ENCODE measurements at places on chromosomes 13 and 19.
A peak's percentile ranks its signal among the peaks of the same experiment; 100 is the strongest.

DNA sequence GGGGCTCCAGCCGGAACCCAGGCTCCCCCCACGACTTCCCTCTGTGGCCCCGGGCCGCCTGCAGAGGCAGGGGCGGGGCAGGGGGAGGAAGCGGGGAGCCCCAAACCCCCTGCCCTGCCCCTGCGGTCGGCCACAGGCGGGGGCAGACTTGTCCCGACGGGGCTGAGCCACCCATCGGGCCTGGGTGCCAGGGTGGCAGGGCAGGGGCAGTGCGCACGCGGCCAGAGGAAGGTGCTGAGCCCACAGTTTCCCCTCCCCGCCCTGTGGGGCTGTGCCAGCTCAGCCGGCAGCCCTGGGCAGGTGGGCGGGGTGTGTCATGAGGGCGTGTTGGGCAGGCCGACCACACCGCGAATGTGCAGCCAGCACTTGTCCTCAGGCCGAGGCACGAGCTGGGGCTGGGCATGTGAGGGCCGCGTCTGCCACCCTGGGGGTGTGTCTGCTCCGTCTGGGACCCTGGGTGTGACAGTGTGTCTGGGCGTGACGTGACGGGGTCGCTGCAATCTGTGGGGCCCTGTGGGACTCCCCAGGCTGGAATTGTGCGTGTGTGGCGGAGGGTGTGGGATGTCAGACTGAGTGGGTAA is 17.7 kb downstream of the CCDC97 start:
- no peak for DNase-seq

DNA sequence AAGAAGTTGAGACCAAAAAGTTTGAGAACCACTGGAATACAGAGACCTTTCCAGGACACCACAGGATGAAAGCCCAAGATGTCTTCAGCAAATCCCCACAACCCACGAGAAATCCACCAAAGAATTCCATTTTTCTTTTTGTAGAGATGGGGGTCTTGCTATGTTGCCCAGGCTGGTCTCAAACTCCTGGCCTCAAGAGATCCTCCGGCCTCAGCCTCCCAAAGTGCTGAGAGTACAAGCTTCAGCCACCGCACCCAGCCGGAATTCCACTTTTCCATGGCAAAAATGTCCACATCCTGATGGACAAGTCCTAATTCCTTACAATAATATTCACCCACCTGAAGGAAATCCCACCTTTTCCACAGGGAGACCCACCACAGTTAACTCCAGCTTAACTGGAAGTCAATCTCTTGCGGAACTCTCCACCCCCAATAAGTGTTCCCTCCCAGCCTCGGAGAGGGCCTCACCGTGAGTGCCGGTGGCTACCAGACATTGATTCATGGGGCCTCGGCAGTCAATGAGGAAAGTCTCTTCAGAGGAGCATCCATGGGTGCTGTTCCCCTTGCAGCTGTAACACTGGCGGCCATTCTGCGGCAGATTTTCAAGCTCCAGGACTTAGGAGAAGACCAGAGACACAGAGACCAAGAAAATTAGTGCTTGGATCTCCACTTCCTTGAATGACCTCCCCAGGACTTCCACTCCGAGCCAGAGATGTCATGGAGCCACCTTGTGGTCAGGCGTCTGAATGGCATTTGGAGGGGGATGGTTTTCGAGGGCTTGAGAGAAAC is 12.3 kb upstream of the CADM4 start:
- DNase-seq, result no peak

GRCh38 chr13:99516153-99516929 is 15.1 kb downstream of the TM9SF2 start:
- DNase-seq, result no peak

GRCh38 chr19:13530720-13531119 is 24.4 kb upstream of the CACNA1A start:
- DNase-seq, result no peak

DNA sequence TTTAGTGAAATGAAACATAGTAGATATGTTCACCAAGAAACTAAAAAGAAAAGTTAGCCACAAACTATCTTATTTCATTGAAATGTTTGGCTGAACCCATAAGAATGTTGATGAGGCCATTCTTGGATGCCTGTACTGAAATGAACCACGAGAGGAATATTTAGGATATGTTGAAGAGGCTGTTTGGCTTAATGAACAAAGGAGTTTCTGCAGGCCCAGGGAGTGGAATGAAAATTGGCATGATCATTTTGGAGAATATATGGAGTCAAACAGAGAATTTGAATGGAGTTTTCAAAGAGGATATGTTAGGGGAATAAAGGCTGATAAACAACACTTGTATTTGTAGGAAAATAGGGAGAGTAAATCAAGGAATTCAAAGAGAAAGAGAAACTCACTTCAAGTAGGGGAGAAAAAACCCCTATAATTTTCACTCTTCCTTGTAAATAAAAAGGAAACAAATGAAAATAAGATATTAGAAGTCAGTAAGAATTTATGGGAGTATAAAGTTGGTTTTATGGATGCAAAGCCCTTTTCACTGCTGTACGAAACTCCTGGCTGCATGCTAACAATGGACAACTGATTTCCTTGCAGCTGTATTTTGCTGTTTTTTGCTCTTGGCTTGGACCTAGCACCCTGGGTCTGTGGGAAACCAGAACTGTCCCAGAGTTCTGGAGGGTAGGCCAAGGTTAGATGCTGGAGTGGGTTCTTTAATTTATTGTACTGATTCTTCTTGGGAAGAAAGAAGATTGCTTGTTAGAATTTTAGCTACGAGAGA is 36.5 kb downstream of the KL start:
- peak; percentile 18 for DNase-seq

DNA sequence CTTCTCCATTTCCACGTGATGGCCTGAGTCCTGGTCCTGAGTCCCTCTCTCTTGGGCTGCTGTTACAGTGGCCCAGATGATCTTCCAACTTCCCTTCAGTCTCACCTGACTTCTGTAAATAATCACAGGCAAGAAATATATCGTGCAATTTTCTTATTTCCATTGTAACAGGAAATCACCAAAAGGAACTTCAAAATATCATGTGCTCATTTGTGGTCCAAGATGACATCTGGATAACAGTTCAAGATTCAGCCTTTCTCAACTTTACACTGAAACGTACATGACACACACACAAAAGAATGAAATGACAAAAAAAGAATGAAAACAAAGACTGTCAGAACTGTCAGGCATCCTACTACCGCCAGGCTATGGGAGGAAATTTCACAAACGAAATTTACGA is 22.0 kb upstream of the RAP2A start:
- no peak for DNase-seq

- no peak for DNase-seq
Observed at GRCh38 chr13:98141509-98142379, 1.1 kb upstream of the FARP1 start.

DNA sequence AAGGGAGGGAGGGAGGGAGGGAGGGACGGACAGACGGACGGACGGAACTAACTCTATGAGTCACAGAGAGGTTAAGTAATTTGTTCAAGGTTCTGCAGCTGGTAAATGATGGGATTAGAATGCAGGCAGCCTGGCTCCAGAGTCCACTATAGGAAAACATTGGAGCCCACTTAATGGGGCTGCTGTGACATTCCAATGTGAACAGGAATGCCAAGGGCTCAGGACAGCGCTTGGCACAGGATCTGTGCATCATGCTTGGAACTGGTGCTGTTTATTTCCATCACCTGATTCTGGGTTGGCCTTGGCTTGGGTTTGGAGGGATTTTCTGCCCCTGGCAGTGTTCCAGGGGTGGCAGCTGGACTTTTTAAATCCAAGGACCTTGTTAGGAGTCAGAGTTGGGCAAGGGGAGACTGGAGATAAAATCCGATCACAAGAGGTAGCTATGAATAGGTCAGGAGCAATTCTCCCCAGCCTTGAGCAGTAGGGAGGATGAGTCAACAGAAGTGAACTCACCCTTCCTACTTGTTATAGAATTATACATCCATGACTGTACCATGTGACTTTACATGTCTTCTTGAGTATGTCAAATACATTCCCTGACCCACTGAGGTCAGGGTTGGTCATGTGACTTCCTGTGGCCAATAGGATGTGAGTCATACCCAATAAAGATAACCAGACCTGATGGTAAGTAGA is 7.8 kb upstream of the HIF3A start:
- DNase-seq, result peak; percentile 10

- no peak for DNase-seq
Observed at GRCh38 chr19:10636304-10636972, 11.1 kb downstream of the SLC44A2 start.

GRCh38 chr13:33108620-33109019 is 92.4 kb downstream of the KL start:
- DNase-seq, result no peak

- no peak for DNase-seq
Observed at GRCh38 chr19:3409346-3410064, 43.1 kb downstream of the NFIC start.

DNA sequence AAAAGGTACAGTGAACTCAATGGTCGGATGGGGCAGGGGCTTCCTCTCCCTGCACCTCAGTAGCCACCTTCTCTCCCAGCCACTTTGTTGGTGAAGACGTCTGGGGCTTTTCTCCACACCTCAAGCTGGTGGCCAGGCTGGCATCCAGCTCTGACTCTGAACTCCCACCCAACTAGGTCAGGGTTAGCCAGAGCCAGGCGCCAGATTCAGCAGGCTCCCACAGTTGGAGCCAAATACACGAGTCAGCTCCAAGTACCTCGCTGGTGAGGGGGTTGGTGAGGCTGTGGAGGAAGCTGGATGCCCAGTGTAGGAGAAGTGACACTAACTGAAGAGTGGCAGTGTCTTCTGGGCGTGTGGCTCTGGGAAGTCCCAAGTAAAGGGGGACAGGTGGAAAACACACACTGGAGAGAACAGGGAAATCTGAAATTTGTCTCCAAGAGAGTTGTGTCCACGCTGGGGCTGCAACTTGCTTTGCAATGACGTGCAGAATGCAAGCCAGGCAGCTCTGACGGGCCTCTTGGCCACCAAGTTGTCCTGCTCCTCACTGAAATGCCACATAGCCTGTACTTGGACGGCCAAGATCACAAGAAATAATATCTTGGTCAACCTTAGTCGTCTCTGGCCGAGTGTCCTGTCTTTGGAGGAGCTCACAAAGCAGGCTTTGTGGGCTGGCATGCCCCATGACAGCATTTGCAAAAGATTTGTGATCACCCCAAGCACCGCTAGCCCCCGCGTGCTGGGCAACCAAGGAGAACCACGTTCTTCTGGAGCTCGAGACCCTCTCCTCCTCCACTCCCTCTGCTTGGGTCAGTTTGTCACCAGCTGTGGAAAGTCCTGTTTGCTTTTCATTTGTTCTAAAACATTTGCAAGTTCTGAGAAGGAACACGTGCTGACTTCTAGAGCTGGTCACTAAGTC is 18.1 kb downstream of the SLC7A1 start:
- DNase-seq, result no peak

DNA sequence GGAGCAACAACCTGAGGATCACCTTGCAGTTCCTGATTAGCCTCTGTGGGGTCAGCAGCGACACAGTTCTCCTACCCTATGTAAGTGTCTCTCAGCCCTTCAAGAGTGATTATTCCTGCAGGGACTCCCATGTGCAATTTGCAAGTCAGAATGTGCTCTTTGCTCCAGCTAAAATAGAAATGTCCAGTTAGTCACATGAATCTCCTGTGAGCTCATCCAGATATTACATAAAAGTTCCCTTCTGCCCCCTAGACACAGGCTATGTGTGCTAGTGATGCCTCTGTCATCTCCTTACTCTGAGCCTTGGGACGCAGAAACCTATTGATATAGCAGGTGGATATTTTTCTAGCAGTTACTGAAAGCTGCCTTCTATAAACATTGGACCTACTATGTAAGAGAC is 105.5 kb downstream of the ZAR1L start:
- DNase-seq, result no peak

DNA sequence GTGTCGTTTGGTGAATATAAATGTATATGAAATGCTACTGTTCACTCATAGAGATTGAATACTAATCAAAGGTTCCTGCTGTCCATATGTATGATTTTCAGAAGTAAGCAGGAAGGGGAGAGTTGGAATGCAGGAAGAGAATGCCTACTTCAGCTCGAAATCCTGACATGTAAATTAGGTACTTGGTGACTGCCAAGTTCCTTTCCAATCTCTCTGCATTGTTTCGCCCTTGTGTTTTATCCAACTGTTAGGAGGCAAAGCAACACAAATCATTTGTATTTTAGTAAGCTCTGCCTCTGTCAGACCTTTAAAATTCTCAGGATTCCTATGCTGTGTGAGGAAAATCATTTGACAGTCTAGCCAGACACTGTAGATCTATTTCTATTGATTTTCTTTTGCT is 9.0 kb downstream of the STARD13 start:
- DNase-seq, result no peak

GRCh38 chr13:111897846-111898215 is 169.1 kb upstream of the SOX1 start:
- DNase-seq, result no peak

DNA sequence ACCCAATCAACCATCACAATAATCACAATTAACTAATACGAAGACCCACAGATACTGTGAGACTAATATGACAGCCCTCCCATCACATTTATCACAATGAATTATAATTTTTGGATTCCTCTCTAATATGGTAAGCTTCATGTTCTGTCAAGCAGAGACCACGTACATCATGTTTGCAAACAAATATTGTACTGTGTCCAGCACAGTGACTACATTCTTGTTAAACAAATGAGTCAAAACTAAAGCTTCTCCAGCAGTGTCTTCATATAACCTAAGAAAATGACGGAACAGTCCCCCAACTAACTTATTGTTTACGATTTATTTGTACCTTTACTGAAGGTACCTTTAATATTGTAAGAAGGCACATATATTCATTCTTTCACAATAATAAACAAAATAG is 292.6 kb downstream of the ENOX1 start:
- DNase-seq, result no peak

- no peak for DNase-seq
Observed at GRCh38 chr13:25806264-25806974, 245.4 kb downstream of the SHISA2 start.

DNA sequence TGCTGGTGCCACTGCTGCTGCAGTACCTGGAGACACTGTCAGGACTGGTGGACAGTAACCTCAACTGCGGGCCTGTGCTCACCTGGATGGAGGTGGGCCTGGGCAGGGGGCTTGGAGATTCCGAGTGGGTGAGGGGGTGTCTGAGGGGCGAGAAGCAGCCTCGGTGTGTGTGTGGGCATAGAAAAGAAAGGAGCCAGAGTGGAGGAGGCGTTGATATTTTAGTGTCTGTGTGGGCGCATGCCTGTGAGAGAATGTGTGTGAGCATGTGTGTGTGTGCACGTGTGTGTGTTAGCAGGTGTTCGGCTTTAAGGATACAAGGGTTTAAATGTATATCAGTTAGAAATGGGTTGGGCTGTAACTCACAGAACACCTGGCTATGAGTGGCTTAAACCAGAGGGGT is 3.7 kb downstream of the ARHGAP33 start:
- no peak for DNase-seq

- no peak for DNase-seq
Observed at GRCh38 chr13:112905619-112905989, 63.4 kb upstream of the MCF2L start.

GRCh38 chr19:18419699-18420460 is 682 bp downstream of the SSBP4 start:
- no peak for DNase-seq

GRCh38 chr19:1653300-1653628 is 849 bp upstream of the TCF3 start:
- no peak for DNase-seq

- DNase-seq, result no peak
Observed at GRCh38 chr13:112131713-112132113, 64.8 kb downstream of the SOX1 start.

All from AG09319 (cell line).